ENCODE measurements at places on chromosomes 2 and 18. TPM values are rescaled to one million over a fixed set of nuclear protein-coding genes. Genes with fewer than 3 reads are reported as not detected.

DNA sequence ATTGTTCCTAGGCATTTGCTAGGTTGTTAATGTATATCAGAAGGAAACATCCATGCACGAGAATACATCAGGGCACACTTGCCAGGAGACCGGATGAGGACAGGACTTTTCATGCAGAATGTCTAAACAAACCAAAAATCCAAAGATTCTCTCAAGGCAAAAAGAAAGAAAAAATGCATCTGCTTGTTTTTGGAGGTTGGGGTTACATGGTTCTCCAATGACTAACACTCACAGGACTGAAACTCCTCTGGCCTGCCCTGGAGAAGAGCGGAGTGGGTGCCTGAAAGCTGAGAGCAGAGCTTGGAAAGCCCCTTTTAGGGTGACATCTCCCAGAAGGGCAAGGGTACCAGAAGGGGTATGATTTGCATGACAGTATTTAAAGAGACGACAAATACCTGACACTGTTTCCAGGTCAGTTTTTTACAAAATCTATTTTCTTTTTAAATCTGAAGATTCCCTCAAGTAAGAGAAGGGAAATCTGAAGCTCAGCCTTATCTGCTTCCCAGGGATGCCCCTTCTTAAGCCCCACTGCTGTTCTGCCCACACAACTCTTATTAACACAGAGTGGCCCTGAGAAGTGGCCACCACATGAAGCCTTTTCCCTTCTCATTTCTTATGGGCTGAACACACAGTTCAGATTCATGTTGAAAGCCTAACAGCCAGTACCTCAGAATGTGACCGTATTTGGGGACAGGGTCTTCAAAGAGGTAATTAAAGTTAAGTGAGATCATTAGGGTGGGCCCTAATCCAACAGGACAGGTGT is 216.4 kb downstream of the STK39 start:
- DNase-seq = no peak

DNA sequence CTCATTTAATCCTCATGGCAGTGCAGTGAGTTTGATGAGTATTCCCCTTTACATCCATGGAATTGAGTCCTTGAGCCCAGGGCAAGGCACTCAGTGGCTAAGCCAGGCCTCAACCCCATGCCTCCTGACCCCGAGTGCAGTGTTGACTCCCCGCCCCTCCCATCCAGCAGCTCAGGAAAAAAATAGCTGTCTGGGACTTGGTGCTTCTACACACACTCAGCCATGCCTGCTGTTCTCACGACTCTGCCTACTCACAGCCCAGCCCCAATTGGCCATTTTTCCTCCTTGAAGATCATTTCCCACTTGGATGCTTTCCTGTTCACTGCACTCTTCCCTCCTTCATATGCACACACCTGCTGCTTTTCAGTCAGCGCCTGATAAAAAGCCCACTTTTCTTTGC is 8.8 kb downstream of the FOSL2 start:
- DNase-seq = no peak

DNA sequence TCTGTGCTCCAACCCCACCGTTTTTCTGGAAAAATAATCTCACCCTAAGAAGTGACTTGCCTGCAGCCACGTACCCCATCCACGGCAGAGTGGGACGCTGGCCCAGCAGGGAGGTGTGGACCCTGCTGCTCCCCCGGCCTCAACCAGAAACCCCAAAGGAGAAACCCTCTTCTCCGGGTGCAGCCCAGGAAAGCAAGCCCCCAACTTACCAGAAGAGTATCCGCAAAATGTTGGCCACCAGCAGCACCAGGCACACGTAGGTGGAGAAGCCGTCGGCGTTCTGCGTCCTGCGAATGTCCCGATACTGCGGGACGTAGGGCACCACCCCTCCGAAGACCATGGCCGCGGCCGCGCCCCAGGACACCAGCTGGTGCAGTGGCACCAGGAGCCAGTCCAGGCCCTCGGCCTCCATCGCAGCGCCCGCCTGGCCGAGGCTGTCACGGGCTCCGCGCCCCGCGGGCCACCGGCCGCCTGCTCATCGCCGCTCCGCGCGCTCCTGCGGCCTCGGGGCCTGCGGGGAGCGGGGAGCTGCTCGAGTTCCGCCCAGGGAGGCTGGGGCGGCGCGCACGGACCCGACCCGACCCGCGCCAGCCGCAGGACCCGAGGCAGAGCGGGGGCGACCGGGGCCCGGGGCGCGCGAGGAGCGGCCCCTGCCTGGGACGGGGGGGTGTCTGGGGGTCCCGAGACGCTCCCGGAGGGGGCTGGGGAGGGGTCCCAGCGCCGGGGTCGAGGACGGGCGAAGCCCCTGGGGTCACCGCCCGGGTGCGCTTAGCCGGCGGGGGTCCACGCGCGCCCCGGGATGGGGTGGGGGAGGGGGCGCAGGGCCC is 725 bp downstream of the SLC66A2 start:
- DNase-seq = no peak

DNA sequence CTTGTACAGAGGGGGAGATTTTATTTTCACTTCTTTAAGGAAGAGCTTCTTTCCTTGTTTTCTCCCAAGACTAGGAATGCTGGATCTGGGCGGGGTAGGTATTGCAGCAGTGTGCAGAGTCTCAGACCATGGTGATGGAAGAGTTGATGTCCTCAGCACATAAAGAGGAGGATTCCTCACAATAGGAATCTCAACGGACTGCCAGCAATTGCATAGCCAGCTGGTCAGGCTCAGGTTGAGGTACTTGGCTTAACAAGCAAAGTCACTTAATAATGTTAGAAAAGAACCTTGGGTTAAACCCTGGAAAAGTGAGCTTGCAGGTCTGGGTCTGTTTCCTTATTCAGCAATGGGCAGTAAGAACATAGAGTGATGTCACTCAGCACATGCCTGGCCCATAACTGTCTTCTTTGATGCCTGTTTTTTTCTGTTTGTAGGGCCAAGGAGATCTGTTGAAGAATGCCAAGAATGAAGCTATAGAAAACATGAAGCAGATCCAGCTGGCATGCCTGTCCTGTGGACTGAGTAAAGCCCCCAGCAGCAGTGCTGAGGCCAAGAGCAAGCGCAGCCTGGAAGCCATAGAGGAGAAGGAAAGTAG is 342.1 kb downstream of the PLCL1 start:
- DNase-seq = no peak

Gene MTIF2
- 41.2 TPM for total RNA-seq

DNA sequence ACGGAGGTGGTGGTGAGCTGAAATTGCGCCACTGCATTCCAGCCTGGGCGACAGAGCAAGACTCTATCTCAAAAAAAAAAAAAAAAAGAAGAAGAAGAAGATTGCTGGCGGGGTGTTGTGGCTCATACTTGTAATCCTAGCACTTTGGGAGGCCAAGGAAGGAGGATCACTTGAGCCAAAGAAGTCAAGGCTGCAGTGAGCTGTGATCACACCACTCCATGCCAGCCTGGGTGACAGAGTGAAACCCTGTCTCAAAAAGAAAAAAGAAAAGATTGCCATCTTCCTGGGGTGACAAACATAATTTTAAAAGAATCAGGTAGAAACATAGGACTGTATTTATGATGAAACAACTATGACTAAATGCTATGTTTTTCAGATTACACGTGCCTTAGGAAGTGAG is 55.1 kb upstream of the EML4 start:
- no peak for DNase-seq

Gene EVA1A
- 97.2 TPM for total RNA-seq

Gene MYO1B
- not detected for total RNA-seq

- DNase-seq = no peak
Measured at GRCh38 chr18:22026889-22027288, 142.5 kb upstream of the GATA6 start.

GRCh38 chr2:13156916-13157315 is 440.2 kb downstream of the TRIB2 start:
- no peak for DNase-seq

DNA sequence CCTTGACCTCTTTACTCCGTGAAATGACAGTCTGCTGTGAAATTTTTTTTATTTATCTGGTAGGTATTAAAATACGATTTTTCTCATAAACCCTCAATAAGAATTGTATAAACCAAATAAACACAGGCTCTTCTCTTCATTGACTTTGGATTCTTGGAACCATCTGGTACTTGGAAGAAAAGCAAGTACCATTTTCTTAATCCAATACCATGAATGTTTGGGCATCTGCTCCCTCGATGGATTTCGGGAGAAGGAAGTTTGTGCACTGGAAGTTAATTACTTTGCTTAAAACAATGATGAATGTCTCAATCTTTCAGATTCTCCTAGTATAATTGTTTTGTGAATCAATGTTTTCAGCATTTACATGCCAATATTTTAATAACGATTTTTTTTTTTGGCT is 5.3 kb upstream of the SCG2 start:
- DNase-seq = no peak

Gene TUBA4B
- total RNA-seq = not detected

DNA sequence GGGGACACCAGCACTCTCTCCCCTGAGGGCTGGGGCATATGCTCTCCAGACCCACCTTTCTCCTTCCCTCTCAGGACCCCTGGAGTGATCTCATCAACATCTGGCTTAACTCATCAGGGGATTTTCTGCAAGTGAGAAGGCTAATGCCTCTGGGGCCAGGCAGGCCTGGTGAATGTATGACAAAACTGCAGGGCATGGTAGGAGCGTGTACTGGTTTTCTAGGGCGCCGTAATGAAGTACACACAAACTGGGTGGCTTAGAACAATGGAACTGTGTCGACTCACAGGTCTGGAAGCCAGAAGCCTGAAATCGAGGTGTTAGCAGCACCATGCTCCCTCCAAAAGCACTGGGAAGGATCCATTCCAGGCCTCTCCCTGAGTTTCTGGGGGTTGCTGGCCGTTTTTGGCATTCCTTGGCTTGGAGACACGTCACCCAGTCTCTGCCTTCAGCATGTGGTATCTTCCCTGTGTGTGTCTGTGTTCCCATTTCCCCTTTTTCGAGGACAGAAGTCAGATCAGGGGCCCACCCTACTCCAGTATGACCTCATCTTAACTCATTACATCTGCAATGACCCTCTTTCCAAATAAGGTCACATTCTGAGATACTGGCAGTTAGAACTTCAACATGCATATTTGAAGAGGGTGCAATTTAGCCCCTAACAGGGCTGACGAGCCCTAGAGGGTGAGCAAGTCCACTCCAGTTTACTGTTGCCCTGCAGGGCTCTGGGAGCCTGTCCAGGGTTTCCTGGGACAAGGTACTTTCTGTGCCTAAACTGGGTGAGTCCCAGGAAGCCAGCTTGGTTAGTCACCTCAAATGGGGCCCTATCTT is 45.5 kb upstream of the CAB39 start:
- no peak for DNase-seq

Gene TMEM163
- not detected for total RNA-seq

GRCh38 chr2:86054535-86055082 is 51.1 kb downstream of the POLR1A start:
- DNase-seq = no peak

Gene LBX2
- total RNA-seq = not detected

DNA sequence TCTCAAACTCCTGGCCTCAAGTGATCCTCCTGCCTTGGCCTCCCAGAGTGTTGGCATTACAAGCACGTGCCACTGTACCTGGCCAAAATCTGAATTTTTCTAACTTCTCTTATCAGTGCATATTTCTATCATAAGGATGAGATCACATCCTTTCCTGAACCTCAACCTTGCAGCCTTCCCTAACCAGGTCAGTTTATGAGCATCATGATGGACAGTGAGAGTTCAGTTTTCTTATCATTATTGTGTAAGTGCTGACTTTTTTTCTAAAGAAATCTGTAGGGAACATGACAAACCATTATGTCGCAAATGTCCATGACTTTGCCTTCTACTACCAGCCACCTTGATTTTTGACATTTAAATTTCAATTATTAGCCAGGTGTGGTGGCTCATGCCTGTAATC is 31.5 kb downstream of the MRPL33 start:
- no peak for DNase-seq

DNA sequence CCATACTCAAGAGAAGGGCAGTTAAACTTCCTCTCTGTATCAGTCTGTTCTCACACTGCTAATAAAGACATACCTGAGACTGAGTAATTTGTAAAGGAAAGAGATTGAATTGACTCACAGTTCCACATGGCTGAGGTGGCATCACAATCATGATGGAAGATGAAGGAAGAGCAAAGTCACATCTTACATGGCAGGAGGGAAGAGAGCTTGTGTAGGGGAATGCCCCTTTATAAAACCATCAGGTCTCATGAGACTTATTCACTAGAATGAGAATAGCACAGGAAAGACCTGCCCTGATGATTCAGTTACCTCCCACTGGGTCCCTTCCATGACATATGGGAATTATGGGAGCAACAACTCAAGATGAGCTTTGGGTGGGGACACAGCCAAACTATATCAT is 1.4 kb upstream of the IL36B start:
- no peak for DNase-seq

GRCh38 chr18:13530033-13530878 is 196.1 kb downstream of the FAM210A start:
- no peak for DNase-seq

DNA sequence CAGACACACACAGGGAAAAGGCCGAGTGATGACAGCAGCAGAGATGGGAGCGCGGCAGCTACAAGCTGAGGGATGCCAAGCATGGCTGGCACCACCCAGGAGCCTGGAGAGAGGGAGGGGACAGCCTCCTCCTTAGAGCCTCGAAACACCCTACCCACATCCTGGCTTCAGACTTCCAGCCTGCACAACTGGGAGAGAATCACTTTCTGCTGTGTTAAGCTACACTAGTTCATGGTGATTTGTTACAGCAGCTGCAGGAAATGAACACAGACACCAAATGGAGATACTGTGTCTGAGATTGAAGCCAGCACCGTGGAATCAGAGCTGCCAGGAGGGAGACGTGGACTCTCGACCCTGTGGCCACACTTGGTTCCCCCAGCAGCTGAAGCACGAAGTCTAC is 27.5 kb upstream of the FOSL2 start:
- no peak for DNase-seq

- DNase-seq = no peak
Measured at GRCh38 chr2:1563943-1564891, 151.0 kb downstream of the TPO start.

DNA sequence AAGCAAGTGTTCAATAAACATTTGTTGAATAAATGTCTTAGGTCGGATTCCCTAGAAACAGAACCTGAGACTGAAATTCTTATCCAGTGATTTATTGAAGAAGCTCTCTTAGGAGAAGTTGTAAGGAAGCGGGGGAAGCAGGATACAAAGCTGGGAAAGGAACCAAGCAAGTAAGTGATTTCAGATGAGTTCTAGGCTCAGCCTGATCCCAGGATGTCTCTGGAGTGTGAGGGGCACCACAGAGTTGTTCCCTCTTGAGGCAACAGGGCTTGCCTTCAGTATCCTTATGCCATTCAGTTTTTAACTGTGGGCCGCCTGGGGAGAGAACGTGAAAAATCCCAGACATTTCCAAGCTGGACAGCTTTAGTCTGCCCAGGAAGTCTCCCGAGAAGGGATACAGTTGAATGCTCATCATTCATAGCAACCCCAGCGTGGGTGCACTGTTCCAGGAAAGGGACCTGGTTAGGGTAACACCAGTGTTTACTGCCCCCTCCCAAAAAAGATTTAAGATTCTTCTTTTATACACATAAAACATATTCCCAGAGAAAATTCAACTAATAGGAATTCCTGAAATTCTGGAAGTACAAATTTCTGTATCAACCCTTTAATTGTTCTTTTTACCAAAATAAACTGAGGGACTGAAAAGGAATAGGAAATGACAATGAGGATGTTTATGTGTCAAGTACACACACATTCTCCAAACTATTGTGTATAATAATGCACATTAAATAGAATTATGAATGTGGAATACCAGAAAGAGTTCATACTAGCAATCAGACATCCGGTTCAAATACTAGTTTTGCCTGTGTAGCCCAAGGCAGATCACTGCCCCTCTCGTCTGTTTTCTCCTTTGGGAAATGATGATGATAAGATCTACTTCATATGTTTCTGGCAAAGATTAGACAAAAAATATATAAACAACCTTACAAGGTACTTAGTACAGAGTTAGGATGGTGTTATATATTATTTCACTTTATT is 592.1 kb upstream of the CDH2 start:
- no peak for DNase-seq

- DNase-seq = peak; percentile 81
Measured at GRCh38 chr18:3720818-3721545, 271.0 kb downstream of the TGIF1 start.

All from G401 (cell line).